ENCODE measurements at places on chromosomes 3 and 15. TPM values are rescaled to one million over a fixed set of nuclear protein-coding genes. Genes with fewer than 3 reads are reported as not detected.

PODXL2 gene
- total RNA-seq, result 2.0 TPM

NRG4 gene
- total RNA-seq, result not detected

ALDH1L1 gene
- 0.25 TPM for total RNA-seq

CNTN3 gene
- total RNA-seq, result 5.0 TPM

KBTBD8 gene
- total RNA-seq, result 4.0 TPM

AGBL1 gene
- not detected for total RNA-seq

SLC27A2 gene
- 0.22 TPM for total RNA-seq

DYNLT2B gene
- total RNA-seq, result 7.9 TPM

CLRN1 gene
- not detected for total RNA-seq

TUBGCP5 gene
- 21.4 TPM for total RNA-seq

SRGAP3 gene
- total RNA-seq, result 3.1 TPM

SLC28A2 gene
- not detected for total RNA-seq

VEPH1 gene
- total RNA-seq, result 56.1 TPM

GALNT15 gene
- total RNA-seq, result 3.4 TPM

ATP8B4 gene
- total RNA-seq, result 2.1 TPM

GP5 gene
- under 0.01 TPM for total RNA-seq

LRRC2 gene
- 7.4 TPM for total RNA-seq

TYRO3 gene
- total RNA-seq, result 14.4 TPM

TRAT1 gene
- 0.11 TPM for total RNA-seq

CRABP1 gene
- total RNA-seq, result not detected

PLA2G4E gene
- not detected for total RNA-seq

ARNT2 gene
- total RNA-seq, result 3.7 TPM

LEKR1 gene
- 1.3 TPM for total RNA-seq

CATSPER2 gene
- 2.1 TPM for total RNA-seq

ALS2CL gene
- 1.4 TPM for total RNA-seq

SLC12A1 gene
- not detected for total RNA-seq

FBXL22 gene
- total RNA-seq, result 0.22 TPM

HRG gene
- total RNA-seq, result not detected

HCN4 gene
- not detected for total RNA-seq

SNAP23 gene
- 67.5 TPM for total RNA-seq

KLHL40 gene
- not detected for total RNA-seq

SETD5 gene
- 61.9 TPM for total RNA-seq

CD86 gene
- not detected for total RNA-seq

SLC51B gene
- 0.33 TPM for total RNA-seq

ATP13A4 gene
- total RNA-seq, result 0.50 TPM

SMCO1 gene
- not detected for total RNA-seq

CALML4 gene
- 1.1 TPM for total RNA-seq

UNC45A gene
- total RNA-seq, result 115 TPM

ARGFX gene
- not detected for total RNA-seq

UQCC5 gene
- 12.6 TPM for total RNA-seq

GRIP2 gene
- total RNA-seq, result 0.37 TPM

ZBED2 gene
- under 0.01 TPM for total RNA-seq

SLC22A13 gene
- total RNA-seq, result 0.22 TPM

TRPM1 gene
- not detected for total RNA-seq

DGKG gene
- 6.3 TPM for total RNA-seq

SAMMSON gene
- 0.25 TPM for total RNA-seq

CAMK2N2 gene
- 0.25 TPM for total RNA-seq

HIGD2B gene
- total RNA-seq, result not detected

CP gene
- total RNA-seq, result not detected

NR1I2 gene
- total RNA-seq, result not detected

HESX1 gene
- 1.4 TPM for total RNA-seq

ROBO2 gene
- total RNA-seq, result 0.37 TPM

ACP3 gene
- total RNA-seq, result 27.1 TPM

RASGRF1 gene
- total RNA-seq, result under 0.01 TPM

ABCC5 gene
- 16.5 TPM for total RNA-seq

CDCP1 gene
- 27.7 TPM for total RNA-seq

ADPRH gene
- 4.5 TPM for total RNA-seq
